HFFc6 (cell line): ENCODE measurements at places on chromosomes 16 and 17. TPM values are rescaled to one million over a fixed set of nuclear protein-coding genes. Genes with fewer than 3 reads are reported as not detected.
A peak's percentile ranks its signal among the peaks of the same experiment; 100 is the strongest.

DNA sequence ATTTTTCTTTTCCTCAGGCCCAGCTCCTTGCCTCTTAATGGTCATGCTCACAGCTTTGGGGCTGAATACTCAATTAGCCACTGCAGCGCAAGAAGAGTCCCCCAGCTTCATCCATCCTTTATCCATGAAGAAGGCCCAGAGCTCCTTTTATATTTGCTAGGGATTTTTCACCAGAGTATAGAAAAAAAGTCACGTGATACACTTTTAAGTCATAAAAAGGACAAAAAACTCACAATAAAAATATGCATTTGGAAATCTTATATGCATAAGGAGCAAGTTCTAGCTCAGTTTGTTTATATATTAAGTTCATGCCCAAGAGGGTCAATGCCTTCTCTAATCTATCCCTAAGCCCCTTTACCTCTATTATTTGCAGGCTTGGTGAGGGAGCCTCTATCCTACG, 254.1 kb downstream of the CA10 start:
- DNase-seq: no peak

ZNF629 gene
- 19.3 to 20.4 TPM (median 19.4 TPM) in 3 replicates for total RNA-seq

DNA sequence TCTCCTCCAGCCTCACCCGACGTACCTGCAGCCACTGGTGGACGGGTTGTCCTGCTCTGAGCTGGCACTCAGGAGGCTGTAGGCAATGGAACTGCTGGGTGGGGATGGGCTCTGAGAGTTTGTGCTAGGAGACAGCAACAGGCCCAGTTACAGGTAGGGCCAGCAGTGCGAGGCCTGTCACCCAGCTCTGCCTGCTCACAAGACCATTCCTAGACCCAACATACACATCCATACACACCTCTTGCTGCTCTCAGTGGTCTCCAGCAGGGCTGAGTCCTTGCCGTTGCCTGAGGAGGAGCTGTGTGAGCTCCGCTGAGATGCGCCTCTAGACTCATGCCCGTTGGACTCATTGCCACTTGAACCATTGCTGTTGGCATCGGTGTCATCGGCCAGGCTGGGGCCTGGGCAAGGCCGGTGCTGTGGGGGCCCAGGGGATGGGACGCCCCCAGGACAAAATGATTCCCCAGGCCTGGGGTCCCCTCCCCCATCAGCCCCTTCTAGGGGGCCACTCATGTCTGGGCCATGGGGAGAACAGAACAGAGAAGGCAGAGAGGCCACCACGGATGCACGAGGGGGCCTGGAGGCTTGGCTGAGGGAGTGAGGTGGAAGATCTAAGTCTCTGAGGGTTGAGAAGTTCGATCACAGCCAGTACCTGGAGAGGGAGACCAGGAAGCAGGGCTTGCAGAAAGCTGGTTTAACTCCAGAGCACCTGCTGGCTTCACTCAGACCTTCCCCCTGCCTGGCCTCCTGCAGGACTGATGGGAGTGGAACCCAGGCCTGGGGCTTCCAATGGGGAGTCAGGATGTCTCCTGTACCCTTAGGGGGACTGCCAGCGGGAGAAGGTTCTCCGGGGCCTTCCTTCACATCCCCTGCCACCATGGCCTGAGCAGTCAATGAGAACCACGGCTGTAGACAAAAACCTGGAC, 1.7 kb downstream of the PER1 start:
- no peak for DNase-seq

GRCh38 chr17:76262732-76263344, 2.3 kb upstream of the UBALD2 start:
- no peak for DNase-seq

PPY gene
- not detected in 3 replicates for total RNA-seq

SEZ6L2 gene
- 1.2 to 4.1 TPM (median 2.2 TPM) in 3 replicates for total RNA-seq

KRTAP3-1 gene
- 3.9 to 10.2 TPM (median 4.3 TPM) in 3 replicates for total RNA-seq

TRIM25 gene
- total RNA-seq: 38.8 to 40.0 TPM (median 38.9 TPM) in 3 replicates

DNA sequence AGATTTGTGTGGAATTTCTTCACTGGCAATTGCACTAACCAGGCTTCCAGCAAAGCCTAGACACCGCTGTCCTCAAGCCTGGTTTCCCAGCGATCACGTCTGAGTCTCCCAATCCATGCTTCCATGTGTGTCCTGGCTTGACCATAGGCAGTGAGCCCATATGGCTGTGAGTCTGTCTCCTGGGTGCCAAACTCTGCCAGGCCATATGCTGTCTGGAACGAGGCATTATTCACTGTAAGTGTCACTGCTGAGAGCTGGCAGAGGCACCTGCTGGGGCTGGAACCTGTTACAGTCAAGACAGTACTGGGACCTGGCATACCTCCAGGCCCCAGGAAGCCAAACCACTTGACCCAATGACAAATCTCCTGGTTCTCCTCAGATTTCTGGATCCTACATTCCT, 60.4 kb downstream of the HS3ST2 start:
- no peak for DNase-seq

DNA sequence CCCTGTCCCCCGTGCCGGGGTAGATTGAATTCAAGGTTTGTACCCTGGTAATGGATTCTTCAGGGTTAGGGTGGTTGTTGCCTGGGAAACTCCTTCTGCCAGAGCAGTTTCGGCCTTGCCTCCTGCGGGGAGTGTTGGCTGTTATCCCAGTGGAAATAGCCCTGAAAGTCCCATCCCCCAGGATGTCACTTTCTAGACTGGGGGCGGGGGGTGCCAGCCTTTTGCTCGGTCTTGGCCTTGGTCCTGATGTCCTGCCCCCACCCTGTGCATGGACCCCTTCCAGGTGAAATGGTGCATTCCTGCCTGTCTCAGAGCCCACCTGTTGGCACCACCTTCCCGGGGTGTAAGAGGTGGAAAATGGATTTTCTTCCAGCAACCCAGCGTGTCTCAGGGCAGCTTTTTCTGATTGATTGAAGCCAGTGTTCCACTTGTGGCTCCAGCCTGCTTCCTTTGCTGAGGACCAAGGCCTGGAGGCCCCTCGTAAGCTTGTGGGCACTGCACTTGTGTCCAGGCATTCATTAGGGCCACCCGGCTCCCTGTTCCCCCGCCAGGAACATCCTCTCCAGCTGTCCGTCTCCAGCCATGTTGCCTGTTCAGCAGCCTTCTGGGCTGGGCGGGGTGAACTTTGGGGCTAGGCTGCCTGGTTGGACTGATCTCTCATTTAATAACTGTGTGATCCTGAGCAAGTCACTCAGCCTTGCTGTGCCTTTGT, 25.6 kb downstream of the MGAT5B start:
- no peak for DNase-seq

GRCh38 chr16:57318240-57318970, 33.9 kb upstream of the PLLP start:
- DNase-seq: peak; percentile 13

- no peak for DNase-seq
Measured at GRCh38 chr16:71250461-71251235, 20.1 kb upstream of the HYDIN start.

DNA sequence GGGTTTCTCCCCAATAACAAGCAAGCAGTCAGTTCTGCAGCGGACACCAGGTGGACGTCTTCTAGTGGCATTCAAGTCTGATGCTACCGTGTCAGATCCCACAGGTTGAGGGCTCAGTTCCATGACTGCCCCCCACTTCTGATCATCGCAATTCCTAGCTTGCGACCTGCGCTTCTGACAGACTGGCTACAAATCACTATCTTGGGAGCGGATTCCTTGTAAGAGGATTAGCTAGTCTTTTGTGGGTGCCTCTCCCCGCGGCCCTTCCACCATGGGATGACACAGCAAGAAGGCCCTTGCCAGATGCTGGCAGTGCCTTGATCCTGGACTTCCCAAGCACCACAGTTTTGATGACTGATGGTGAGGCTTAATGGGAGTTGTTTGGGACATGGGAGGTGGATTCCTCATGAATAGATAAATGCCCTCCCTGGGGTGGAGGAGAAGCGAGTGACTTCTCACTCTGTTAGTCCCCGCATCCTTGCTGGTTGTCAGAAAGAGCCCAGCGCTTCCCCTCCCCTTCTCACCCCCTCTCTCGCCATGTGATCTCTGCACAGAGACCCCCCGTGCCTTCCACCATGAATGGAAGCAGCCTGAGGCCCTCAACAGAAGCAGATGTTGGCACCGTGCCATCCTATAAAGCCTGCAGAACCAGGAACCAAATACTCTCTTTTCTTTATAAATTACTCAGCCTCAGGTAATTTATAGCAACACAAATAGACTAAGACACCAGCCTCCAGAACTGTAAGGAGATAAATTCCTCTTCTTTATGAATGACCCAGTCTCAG, 19.1 kb downstream of the CDIP1 start:
- no peak for DNase-seq

ARHGDIA gene
- total RNA-seq: 771 to 897 TPM (median 801 TPM) in 3 replicates

DNAAF8 gene
- 1.5 to 2.9 TPM (median 2.2 TPM) in 3 replicates for total RNA-seq

DNA sequence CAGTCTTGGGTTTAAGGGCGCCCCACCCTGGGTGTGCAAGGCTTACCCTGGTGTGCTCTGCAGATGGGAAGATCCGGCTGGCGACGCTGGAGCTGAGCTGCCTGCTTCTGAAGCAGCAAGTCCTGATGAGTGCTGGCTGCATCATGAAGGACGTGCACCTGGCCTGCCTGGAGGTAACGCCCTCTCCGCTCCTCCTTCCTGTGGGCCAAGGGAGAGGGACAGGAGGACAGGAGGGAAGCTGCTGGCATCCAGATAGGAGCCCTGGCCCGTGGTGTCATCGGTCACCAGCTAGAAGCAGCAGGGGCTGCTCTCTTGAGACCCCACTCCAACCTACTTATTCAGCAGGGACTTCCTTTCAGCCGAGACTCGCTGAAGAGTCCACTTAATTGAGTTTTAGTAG, 97.8 kb downstream of the CLEC16A start:
- no peak for DNase-seq

- no peak for DNase-seq
Measured at GRCh38 chr17:57357830-57358430, 101.6 kb downstream of the MSI2 start.

GRCh38 chr16:57887711-57888110, 83.2 kb downstream of the CNGB1 start:
- no peak for DNase-seq

GRCh38 chr17:56322991-56323390, 169.7 kb downstream of the ANKFN1 start:
- no peak for DNase-seq

- no peak for DNase-seq
Measured at GRCh38 chr17:58227733-58228132, 8.7 kb upstream of the MKS1 start.

DNA sequence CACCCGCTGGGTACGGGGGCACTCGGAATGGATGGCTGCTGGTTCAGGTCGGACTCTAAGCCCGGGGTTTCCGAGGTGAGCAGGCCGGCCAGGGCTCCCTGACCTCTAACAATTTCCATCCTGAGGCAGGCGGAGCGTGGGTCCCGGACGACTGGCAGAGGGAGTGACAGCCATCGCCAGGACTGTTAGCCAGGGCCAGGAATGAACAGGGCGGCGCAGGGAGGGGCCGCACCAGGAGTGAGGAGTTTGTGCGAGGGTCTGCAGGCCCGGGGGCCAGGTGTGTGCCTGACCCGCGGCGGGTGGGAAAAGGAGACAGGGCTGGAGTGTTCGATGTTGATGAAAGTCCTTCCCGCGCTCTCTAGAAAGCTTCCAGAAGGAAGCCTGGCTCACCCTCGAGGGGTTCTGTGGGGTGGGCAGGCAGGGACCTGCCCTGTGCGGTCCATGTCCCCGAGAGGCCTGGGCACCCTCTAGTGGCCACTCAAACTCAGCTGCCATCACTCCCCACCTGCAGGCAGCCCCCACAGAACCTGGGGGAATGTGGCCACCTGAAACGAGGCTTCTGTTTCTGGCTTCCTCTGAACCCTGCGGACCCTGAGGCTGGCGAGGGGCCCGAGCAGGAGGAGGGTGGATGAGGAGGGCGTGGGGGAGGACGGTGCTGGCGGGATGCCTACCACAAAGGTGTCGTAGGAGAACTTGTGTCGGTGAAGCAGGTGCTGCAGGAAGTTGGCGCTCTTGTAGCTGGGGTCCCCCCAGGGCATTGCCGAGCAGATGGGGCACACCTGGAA, 8.2 kb downstream of the RNF166 start:
- DNase-seq: no peak

DNA sequence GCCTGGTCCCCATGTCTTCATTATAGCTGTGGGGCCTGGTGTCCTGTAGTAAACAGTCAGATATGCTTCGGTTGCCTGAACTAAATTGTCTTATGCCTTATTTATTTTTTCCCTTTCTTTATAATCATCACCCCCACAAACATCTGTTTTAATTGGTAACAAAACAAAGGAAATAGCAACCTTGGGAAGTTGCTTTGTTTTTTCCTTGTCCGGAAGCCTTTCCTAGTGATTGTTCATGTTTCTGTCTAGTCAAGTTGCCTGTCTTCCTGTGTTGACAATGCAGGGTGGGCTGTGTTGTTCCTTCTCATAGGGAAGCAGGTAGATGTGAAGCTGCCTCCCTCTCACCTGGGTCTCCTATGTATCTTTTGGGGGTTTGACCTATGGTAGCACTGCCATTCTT, 16.7 kb downstream of the PGS1 start:
- DNase-seq: no peak

DNA sequence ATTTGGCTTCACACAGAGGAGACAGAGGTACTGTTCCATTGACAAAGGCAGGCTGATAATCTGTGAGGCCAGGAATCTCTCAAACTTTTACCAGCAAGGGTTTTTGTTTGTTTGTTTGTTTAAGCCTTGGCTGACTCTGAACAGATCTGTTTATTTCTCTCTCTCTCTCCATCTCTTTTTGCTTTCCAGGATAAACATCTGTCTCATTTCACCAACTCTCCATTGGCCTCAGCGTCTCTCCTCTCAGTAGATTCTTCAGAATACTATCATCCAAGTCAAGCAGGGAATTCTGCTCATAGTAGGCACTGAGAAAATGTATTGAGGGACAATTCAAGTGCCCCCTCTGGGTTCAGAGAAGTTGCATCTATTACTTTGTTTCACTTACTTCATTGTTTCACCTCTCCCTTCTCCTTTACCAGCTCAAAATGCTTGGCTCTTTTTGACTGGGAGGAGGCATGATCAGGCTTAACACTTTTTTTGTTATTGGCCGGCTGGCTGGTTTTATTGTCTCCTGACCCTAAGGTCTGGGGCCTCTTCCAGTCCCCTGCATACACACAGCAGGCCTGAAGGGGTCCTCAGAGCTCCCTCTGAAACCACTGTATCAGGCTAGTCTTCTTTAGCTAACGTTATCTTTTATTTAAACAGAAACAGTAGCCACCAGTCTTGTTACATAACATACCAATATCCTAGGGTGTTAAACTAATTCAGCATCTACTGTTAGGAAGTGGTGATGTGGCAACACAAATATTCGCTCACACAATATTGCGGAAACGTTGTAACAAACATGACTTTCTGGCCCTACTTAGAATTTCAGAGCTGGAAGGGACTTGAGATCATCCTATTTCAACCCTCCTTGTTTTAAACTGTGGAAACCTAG, 2.0 kb upstream of the YPEL2 start:
- peak; percentile 71 for DNase-seq

TLCD3A gene
- 27.4 to 35.8 TPM (median 34.3 TPM) in 3 replicates for total RNA-seq

DNA sequence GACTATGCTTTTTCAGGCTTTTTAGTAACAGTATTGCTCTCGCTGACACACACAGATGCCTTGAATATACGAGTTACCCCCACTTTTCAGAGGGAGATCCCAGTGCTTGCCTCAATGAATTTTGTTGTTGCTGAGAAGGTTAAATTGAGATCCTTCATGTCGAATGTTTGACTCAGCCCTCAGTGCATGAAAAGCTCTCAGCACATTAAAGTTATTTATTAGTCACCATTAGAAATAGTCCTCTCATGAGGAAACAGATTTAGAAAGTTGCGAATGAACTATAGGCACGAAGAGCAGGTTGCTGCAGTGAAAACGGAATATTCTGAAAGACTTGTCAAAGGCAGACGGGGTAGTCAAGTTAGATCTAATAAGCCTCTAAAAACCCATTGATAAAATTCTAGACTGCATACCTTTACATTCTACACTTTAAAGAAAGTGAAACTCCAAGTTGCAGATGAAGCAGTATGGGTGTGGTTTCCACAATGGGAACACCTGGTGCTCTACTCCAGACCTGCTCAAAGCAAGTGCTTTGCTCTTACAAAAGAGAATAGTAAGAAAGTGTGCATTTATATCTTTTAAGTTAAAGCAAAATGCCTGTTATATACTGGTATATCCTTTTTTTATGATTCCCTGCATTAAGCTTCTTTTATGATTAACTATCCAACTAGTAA, 238.1 kb downstream of the MAF start:
- DNase-seq: no peak
